ENCODE measurements at places on chromosomes 4 and X. TPM values are rescaled to one million over a fixed set of nuclear protein-coding genes. Genes with fewer than 3 reads are reported as not detected.

Gene LRAT
- total RNA-seq = 2.1 TPM

Gene LGI2
- not detected for total RNA-seq

Gene FAM114A1
- 215 TPM for total RNA-seq

Gene ZNF732
- total RNA-seq = 0.32 TPM

Gene BMX
- under 0.01 TPM for total RNA-seq

Gene SPACA5
- total RNA-seq = not detected

Gene AKAP14
- not detected for total RNA-seq

Gene CNGA1
- total RNA-seq = not detected

Gene CYP4V2
- total RNA-seq = 7.7 TPM

Gene P2RY4
- 0.13 TPM for total RNA-seq

Gene GUCY1B1
- total RNA-seq = 8.1 TPM

Gene ZCCHC18
- total RNA-seq = 0.24 TPM

Gene STOX2
- total RNA-seq = 14.1 TPM

Gene XG
- total RNA-seq = under 0.01 TPM

Gene UGT2A1
- not detected for total RNA-seq

Gene MAGEA1
- not detected for total RNA-seq

Gene CT47B1
- total RNA-seq = not detected

Gene WNK3
- total RNA-seq = 1.3 TPM

Gene SEC24B
- total RNA-seq = 26.4 TPM

Gene TMEM156
- 3.8 TPM for total RNA-seq

Gene NELFA
- 24.8 TPM for total RNA-seq

Gene OTC
- not detected for total RNA-seq

Gene ENPEP
- 0.64 TPM for total RNA-seq

Gene DIPK2B
- total RNA-seq = 1.0 TPM

Gene LDOC1
- 13.3 TPM for total RNA-seq

Gene SCML2
- total RNA-seq = 0.88 TPM

Gene TMEM154
- total RNA-seq = 0.72 TPM

Gene TBC1D1
- 64.0 TPM for total RNA-seq

Gene EPHA5
- 0.26 TPM for total RNA-seq

Gene LRCH2
- total RNA-seq = 21.7 TPM

Data from epithelial cell of alveolus of lung (primary cell).